ENCODE measurements at places on chromosomes 7 and 10.

DNA sequence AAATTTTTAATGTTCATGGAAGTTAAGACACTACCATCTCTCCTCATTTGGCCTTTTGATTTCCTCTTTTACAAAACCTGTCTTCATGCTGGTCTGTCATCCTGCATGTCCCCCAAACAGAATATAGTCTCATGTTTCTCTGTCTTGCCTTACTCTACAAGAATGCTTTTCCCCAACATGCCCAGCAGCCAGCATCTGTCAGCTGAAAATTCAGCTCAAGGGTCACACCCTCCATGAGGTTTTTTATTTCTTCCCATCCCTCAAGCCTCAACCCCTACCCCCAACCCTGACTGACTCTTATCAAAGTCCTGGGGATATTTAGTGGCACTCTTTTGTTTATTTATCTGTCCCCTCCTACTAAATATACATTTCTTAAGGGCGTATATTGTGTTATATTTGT, 202.0 kb downstream of the ANK3 start:
- DNase-seq, result no peak

- DNase-seq, result no peak
Observed at GRCh38 chr10:72697716-72698115, 5.8 kb downstream of the MCU start.

DNA sequence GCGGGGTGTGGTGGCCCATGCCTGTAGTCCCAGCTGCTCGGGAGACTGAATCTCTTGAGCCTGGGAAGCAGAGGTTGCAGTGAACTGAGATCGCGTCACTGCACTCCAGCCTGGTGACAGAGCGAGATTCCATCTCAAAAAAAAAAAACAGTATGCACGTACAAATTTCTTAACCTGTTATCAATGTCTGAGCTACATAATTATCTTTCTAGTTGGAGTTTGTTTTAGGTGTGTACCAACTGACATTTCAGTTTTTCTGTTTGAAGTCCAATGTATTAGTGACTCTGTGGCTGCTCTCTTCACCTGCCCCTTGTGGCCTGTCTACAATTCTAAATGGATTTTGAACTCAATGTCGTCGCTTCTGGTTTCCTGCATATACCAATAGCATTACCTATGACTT, 40.3 kb downstream of the CD36 start:
- no peak for DNase-seq

- DNase-seq, result no peak
Observed at GRCh38 chr10:44985175-44985681, 6.6 kb upstream of the DEPP1 start.

GRCh38 chr7:116499168-116500077, at the start of gene CAV2:
CAV2 (plus strand) TSS chr7:116499738; CDS start chr7:116499782, 44 bp downstream.
- DNase-seq, result peak; percentile 10

DNA sequence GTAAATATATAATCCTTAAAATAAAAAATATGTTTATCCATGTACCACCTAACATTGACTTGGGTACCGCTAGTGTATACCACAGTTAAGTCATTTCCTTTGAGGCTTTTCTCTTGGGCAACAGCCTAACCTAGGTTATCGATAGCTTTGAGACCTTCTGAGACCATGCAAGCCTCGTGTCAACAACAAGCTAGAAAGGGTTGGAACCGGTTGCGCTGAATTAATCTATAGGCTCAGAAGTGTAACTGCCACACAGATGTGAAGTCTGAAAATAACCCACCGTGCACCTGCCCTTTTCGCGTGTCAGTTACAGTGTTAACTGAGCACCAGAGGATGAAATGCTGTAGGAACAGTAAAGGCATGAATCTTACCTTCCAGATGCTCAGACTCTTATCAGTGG, 59.8 kb downstream of the ARID5B start:
- no peak for DNase-seq

DNA sequence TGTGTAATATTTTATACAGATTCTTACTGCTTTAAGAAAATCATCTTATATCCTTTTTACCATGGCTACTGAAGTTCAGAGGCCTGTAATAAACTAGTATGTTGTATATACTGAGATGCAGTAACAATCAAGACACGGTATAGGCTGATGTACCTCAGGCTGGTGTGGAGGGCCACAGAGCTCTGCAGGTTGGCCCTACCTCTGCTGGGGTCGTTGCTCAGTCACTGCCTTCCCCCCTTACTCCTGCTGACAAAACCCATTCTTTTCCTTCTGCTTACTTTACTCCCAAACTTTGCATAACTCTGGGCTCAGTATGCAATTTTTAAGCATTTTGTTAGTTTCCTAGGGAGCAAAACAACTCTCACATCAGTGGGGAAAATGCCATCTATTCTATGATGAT, 200.1 kb upstream of the FOXP2 start:
- DNase-seq, result no peak

GRCh38 chr10:119957451-119957850, 64.9 kb downstream of the SEC23IP start:
- no peak for DNase-seq
